ENCODE measurements at places on chromosomes 11 and 22.
A peak's percentile ranks its signal among the peaks of the same experiment; 100 is the strongest.

- DNase-seq: no peak
Measured at GRCh38 chr11:128695539-128696221, 1.8 kb downstream of the FLI1 start.

DNA sequence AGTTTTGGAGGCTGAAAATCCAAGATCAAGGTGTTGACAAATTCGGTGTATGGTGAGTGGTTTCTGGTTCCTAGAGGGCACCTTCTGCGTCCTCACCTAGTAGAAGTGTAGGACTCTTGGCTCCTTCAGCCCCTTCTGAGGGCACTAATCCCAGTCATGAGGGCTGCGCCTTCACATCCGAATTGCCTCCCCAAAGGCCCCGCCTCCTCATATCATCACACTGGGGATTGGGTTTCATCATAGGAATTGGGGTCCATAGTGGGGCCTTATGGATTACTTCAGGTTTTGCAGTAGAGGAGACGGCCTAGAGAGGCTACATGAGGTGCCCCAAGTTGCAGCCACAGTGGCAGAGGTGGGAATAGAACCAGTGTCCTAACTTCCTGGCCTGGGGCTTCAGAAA is 87.1 kb downstream of the CEP164 start:
- DNase-seq: no peak

DNA sequence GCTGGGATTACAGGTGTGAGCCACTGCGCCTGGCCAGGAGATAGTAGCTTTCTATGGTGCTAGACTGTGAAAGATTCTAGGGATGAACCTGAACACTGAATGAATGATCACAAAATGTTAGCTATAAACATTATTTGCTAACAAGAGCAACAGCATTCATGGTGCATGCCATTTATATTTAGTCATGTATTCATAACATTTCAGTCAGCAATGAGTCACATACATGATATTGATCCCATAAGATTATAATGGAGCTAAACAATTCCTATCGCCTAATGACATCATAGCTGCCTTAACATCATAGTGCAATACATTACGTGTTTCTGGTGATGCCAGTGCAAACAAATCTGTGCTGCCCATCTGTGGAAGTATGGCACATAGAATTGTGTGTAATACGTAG is 164.1 kb downstream of the ARHGAP42 start:
- DNase-seq: no peak

DNA sequence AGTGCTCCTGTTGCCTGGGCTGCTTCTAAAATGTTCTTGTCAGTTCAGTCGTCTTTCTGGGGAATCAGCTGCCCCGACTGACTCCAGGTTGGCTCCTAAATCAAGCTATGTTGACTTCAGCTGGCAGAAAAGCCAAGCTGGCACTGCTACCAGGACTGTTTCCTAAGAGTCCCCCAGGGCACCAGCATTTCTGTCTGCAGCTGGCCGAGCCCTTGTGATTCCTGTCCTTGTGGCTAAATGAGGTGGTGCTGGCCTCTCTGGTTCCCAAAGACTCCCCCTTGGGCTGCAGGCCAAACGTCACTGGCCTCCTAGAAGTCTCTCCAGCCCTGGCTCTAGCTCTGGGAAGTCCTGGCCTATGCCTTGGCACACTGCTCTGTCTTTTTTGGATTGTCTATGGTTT is 31.1 kb downstream of the GRAMD1B start:
- DNase-seq: no peak

GRCh38 chr11:15893080-15893492 is 463.3 kb downstream of the SOX6 start:
- DNase-seq: no peak

DNA sequence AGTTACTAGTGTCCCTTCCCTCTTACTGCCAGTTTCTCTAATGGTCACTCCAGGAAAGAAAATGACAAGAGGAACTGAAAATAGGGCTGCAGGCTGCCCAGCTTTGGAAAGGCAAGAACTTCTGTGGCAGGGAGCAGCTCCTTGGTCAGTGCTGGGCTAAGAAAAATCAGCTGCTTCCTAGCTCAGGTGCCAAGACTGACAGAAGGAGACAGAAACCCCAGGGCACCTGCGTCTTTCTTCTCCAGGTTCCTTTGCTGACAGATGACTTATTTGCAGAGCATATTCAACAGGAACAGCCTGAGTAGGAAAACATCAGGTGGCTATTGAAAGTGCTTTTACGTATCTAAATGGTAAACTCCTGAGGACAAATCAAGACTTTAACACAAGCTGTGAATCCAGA is 25.4 kb downstream of the MAML2 start:
- DNase-seq: no peak

GRCh38 chr11:108938604-108939003 is 273.7 kb downstream of the DDX10 start:
- no peak for DNase-seq

DNA sequence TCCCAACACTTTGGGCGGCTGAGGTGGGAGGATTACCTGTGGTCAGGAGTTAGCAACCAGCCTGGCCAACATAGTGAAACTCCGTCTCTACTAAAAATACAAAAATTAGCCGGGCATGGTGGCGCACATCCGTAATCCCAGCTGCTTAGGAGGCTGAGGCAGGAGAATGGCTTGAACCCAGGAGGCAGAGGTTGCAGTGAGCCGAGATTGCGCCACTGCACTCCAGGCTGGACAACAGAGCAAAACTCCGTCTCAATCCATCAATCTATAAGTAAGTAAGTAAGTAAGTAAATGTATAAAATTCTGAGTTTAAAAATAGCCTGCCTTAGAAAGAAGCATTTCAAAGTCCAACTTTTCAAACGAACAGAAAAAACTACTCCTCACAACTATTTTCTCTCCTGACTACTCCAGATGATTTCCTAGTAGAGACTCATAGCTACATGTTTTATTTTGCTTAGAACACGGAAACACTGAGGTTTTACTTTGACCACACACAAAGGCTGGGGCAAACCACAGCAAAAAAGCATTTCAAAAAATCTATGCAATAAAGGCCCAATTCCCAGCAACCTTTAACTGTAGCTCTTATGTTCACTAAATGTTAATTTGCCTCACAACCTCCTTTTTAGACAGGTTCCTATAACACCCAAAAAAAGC is 16.3 kb downstream of the SPTY2D1 start:
- DNase-seq: no peak

DNA sequence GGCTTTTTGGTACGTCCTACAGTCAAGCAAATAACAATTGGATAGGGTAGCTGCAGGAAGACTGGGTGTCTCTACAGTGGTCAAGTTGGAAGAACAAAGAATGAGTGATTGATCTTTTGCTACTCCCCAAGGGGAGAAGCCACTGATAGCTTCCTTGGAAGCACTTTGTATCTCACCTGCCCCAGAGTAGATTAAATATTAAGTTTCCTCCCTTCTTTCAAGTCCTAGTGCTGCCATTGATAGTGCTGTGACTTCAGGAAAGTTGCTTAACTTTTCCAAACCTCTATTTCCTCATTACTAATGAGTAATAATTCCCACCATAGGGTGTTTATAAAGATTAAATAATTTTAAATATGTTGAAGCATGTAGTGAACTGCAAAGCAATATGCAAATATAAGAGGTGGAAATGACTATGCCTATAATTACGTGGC is 35.6 kb upstream of the EHF start:
- no peak for DNase-seq

DNA sequence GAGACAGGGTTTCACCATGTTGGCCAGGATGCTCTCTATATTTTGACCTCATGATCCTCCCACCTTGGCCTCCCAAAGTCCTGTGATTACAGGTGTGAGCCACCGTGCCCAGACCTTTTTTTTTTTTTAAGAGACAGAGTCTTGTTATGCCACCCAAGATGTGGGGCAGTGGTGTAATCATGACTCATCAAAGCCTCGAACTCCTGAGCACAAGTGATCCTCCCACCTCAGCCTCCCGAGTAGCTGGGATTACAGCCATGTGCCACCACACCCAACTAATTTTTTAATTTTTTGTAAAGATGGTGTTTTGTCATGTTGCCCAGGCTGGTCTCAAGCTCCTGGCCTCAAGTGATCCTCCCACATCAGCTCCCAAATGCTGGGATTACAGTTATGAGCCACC is 37.9 kb downstream of the IZUMO1R start:
- no peak for DNase-seq

DNA sequence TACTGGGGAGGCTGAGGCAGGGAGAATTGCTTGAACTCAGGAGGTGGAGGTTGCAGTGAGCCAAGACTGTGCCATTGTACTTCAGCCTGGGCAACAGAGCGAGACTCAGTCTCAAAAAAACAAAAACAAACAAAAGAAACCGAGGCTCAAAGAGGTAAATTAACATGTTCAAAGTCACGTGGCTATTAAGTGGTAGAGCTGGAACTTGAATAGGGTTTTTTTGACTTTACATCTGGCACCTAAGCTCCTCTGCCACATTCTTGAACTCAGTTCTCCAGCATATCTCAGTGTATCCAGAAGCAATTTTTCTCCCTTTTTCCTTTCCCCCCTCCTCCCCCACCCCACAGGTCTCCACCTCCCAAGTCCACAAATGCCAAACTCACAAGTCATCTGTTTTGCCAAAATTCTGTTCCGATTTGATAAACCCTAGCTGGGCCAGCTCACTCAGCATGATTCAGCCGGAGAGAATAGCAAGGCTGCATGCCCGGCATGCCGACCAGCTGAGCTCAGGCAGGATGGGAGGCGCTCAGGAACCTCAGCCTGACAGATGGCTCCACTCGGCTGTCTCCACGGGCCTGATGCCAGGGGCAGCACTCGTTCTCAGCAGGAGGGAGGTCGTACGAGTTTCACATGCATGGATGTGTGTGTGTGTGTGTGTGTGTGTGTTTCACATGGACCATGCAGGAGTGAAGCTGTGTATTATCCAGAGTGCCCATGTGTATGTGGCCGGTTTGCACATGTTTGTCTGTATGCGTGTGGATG is 63.2 kb upstream of the RRAS2 start:
- no peak for DNase-seq

GRCh38 chr11:86456075-86456939 is 81.6 kb downstream of the CCDC81 start:
- peak; percentile 57 for DNase-seq

GRCh38 chr11:47067401-47067800 is 109.3 kb downstream of the ARFGAP2 start:
- no peak for DNase-seq

- DNase-seq: no peak
Measured at GRCh38 chr11:57459164-57460021, 935 bp upstream of the RTN4RL2 start.

GRCh38 chr11:26929806-26930517 is 64.0 kb upstream of the FIBIN start:
- no peak for DNase-seq

- DNase-seq: no peak
Measured at GRCh38 chr22:22698263-22698750, 53.9 kb downstream of the GGTLC2 start.

- no peak for DNase-seq
Measured at GRCh38 chr22:44143579-44143978, 37.1 kb upstream of the PARVG start.
